NCI-H2227 treated with DMSO at 0.1 percent for 48 hours (cell line): ENCODE measurements at places on chromosomes 1 and 21.

DNA sequence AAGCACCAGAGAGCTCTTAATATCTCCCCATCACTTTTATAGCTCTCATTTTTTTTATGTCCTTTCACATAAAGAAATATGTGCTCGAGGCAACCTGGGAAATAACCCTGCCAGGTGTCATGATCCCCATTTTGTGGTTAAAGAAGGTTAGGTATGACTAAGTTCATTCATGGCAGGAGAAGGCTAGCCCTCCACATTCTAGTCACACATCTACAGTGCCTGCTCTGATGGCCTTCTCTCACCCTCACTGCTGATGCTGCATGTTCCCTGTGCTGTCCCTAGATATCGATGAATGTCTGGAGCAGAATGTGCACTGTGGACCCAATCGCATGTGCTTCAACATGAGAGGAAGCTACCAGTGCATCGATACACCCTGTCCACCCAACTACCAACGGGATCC is 187.5 kb downstream of the TPR start:
- DNase-seq: no peak

GRCh38 chr21:17540530-17540929 is 27.7 kb downstream of the CXADR start:
- DNase-seq: no peak

- DNase-seq: no peak
Measured at GRCh38 chr1:98130408-98130807, 209.6 kb upstream of the DPYD start.

DNA sequence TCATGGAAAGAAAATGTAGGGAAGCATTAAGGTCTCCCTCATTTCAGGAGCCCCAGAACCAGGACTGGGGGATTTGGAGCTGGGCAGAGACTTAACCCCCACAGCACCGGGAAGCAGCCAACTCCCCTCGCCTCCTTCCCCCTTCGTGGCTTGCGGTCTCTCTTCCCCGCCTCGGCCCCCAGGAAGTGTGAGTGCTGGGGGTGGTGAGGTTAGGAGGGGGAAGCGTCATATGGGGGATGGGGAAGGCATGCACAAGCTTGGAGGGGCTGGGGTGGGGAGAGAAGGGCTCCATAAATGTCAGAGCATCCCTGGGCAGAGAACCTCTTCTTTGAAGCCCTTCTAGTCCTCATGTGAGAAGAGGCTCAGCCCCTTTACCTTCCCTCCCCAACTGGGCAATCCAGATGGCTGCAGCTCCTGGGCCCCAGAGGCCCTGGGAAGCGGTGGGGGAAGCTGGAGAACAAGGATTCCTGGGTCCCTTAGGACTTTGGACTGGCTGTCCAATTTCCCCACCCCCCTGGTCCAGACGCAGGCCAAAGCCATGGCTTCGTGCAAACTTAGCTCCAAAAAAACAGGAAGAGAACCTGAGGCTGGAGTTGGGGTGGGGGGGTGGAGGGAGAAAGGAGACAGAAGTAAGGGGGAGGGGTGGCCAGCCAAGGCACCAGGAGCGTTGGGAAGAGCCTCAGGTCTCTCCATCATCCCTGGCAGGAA is 7.8 kb downstream of the ZBTB7B start:
- DNase-seq: no peak

- DNase-seq: no peak
Measured at GRCh38 chr1:1732381-1732780, 8.2 kb upstream of the CDK11A start.

DNA sequence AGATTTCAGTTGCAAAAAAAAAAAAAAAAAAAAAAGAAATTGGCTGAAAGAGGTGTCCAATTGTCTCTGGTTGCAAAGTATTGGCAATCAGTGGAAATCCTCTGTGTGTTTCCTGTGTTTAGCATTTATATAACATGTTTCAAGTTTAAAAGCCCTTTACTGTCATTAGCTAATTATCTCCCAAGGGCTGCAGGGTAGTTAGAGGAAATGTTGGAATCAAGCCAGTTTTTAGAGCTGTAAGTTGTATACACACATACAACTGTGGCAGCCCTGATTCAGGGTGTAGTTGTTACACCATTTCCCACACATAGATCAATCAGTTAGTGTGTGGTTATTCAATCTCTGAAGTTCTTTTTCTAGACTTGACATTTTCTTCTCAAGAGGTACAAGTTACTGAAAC is 8.9 kb upstream of the ZNF326 start:
- DNase-seq: peak; percentile 22
